Fibroblast of skin of back (primary cell): ENCODE measurements at places on chromosomes 6 and 20.

DNA sequence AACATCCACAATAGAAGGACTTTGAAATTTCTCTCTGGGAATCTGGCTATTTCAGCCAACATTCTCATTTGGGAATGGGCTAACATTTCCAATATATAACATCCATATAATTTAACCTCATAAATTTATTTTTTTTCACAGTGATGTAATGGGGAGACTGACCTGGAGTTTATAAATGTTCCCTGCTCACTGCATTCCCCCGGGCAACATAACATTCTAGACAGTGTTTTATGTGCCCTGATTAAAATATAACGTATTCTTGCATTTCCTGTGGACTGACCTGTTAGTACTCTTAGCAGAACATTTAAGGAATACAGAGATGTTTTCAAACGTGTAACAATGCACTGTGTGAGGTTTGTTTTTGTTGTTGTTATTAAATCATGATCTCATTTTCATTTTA is 20.9 kb downstream of the TSHZ2 start:
- no peak for DNase-seq

- DNase-seq, result no peak
Measured at GRCh38 chr20:14691994-14692393, 354.6 kb upstream of the FLRT3 start.

GRCh38 chr20:62235001-62235776 is 3.1 kb upstream of the OSBPL2 start:
- DNase-seq, result no peak

DNA sequence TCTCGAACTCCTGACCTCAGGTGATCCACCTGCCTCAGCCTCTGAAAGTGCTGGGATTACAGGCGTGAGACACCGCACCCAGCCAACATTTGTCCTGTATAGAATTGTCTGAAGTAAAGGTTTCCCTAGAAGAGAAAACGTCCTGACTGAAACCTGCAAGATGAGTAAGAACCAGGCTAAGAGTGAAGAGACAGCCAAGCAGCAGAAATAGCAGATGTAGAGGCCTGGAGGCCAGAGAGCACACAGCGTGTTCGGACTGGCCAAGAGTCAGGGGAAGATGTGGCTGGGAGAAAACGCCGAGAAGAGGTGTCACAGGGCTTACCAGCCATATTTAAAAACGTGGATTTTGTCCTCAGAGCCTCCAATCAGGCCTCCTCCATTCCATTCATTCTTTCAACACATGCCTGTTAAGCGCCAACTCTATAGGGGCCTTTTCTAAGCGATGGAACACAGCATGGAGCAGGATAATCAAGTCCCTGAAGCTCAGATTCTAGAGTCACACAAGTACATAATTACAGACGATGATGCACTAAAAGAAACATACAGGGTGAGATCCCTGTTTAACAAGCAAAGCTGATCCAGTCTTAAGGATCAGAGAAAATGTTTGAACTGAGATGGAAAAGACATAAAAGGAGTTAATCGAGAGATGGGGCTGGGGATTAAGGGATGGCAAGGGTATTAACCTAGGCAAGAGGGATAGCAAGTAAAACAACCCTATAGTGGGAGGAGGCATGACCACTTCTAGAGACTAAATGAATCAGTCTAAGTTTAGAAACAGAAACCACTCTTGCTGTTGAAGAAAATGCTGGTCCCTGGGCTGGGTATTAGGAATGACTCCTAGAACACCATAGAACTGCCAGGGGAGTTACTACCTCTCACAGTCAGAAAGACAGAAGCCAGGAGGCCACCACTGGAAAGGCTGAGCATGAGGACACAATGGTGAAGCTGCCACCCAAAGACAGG is 4.8 kb downstream of the ZCCHC3 start:
- no peak for DNase-seq

GRCh38 chr6:44007818-44008621 is 119.2 kb downstream of the MRPL14 start:
- DNase-seq, result no peak

GRCh38 chr20:62308102-62308822 is 5.5 kb downstream of the ADRM1 start:
- no peak for DNase-seq

DNA sequence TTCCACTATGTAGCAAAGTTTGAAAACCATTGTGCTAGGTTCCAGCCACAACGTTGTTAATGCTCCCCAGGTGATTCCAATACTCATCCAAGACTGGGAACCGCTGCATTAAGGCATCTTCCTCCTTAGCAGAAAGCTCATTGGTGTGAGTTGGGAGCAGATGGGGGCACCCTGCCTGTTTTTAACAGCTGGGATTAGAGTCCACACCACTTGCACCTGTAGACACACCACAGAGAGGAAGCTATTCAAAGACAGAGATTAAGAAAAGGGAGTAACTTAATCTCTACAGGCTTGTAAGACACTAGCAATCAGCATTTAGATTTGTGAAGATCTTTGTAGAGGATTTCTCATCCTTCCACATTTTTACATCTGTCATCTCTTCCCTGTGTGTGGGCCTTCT is 333.9 kb upstream of the SOX4 start:
- no peak for DNase-seq

GRCh38 chr6:24428615-24429014 is 25.9 kb downstream of the MRS2 start:
- peak; percentile 57 for DNase-seq

DNA sequence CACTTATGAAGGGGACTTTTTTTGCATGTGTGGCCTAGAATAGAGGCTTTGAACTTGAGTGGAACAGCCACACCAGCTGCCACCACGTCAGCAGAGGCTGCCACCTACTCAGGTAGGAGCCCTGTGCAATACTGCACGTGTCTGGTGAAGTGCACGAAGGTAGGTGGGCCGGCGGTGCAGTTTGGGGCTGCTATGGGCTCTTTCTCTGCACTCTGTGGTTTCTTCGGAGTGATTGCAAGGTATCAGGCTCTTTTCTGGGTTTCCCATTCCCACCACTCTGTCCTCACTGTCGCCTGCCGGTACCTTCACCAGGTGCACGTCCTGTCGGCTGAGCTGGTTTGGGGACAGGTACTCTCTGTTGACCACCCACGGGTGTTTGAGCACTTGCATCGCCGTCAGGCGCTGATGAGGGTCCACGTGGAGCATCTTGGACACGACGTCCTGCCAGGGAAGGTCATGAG is 30.8 kb upstream of the MPC1 start:
- no peak for DNase-seq

- DNase-seq, result peak; percentile 96
Measured at GRCh38 chr6:37134036-37134395, 35.9 kb upstream of the PIM1 start.

GRCh38 chr6:114718186-114718585 is 375.4 kb upstream of the HS3ST5 start:
- no peak for DNase-seq

DNA sequence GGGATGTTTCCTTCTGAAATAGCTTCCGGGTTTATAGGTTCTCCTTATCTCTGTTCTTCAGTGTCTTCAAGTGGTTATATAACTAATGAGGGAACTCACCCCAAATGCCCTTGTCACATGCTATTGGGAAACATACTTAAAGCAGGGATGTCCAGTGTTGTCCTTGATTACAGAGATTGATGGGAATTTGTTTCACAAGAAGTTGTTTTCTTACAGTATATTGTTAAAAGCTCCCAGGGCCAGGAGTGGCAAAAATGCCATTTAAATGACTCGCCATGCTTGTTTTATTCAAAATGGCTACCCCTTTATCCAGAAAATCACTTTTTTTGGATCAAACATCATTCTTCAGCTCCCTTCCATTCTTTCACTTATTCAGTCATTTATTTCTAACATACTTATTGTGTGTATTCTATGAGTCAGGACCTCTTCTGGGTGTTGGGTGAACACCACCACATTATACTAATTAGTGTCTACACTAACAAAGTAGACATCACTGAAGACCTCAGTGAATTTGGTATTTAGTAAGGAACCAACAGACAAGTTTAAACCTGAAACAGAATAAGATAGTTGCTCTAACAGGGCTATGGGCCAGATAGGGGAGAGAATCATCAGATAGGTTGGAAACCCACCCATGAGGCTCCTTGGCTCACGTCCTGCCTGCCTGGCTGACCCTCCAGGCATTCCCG is 791.1 kb downstream of the MAFB start:
- peak; percentile 83 for DNase-seq

GRCh38 chr6:52552278-52552643 is 24.6 kb downstream of the TRAM2 start:
- no peak for DNase-seq

GRCh38 chr6:109052018-109052651 is 42.5 kb downstream of the SESN1 start:
- DNase-seq, result no peak

DNA sequence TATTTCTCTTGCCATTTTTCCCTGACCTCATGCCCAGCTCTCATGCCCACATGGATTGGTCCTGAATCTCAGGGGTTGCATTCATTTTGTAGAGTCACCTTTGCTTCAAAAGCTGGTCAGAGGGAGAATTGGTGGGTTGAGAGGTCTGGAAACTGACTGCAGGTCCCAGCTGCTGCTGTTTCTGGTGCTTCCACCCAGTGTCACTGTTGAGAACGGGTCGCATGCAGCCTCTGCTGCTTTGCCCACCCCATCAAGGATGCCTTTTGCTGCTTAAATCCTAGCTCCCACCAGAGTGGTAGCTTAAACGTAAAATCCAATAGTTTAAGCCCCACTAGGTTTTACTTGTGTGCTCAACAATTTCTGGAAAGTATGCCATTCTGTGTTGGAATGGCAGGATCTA is 211.4 kb upstream of the TSHZ2 start:
- no peak for DNase-seq

- DNase-seq, result peak; percentile 70
Measured at GRCh38 chr6:124868481-124868880, 93.8 kb upstream of the RNF217 start.

- DNase-seq, result peak; percentile 48
Measured at GRCh38 chr6:105941621-105942412, 144.3 kb upstream of the PRDM1 start.

- DNase-seq, result no peak
Measured at GRCh38 chr6:93177438-93177837, 241.9 kb downstream of the EPHA7 start.

GRCh38 chr6:114955363-114955762 is 612.5 kb upstream of the HS3ST5 start:
- no peak for DNase-seq

DNA sequence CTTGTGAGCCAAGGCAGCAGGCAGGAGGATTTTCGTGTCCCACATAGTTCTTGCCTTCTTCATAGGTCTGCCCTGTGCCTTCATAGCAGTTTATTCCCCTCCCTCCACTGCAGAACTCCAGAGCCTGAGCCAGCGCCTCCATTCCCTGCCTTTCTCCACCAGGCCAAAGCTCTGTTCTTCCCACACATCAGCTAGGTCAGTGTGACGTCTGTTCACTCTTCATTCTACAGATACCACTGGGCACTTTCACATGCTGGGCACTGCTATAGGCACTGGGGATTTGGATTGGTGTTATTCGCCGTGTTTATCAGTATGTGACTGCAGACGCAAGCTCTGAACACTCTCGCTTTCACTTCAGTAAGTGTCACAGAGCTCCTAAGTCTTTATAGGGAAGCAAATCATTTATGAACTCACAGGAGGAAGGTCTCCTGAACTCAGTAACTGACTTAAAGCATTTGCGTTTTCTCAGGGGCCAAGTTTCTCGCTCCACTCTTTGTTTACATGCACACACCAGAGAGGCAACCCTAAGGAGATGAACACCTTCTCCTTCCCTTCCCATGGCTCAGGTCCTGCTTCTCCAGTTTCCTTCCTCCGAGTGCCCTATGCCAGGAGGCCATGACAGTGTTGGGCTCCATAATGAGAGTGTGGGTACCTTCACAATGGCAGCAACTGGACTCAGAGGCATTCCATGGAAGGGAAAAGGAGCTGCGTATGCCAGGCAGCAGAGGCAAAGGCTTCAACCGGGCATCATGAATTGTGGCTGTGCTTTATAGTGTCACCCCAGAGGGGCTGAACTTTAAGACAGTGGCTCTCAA is 6.3 kb upstream of the APMAP start:
- no peak for DNase-seq

GRCh38 chr6:10561611-10562199 is 40.6 kb downstream of the GCNT2 start:
- no peak for DNase-seq

DNA sequence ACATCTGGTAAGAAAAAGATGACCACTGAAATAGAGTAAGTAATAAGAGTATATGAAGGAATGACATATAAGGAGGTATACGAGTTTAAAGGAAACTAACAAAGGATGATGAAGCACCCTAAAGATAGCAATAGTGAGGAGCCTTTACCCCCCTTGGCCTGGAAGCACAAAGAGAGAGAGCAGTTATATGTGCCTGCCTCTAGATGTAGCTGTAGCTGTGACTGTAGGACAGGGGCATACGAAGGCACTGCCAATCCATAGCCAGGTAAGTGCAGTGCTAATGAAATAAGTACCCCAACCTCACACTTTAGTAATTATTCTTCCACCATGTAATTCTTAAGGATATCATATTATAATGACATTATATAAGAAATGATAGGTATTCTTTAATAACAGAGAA is 90.1 kb upstream of the FKBP1C start:
- DNase-seq, result no peak

GRCh38 chr6:57262901-57263694 is 41.0 kb upstream of the RAB23 start:
- peak; percentile 96 for DNase-seq

DNA sequence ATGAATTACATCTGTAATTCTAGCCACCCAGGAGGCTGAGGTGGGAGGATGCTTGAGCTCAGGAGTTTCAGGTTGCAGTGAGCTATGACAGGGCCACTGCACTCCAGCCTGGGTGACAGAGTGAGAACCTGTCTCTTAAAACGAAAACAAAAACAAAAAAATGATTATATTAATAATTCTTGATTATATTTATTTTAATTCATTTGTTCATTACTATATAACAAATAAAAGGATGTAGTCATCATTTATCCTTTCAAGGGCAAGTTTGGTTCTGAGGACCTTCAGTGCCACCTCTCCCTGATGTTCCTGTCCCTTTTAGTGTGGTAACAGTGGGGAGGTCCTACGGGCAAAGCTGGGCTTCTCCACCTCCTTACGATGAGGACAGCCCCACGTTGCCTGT is 167.1 kb upstream of the SCGN start:
- no peak for DNase-seq

DNA sequence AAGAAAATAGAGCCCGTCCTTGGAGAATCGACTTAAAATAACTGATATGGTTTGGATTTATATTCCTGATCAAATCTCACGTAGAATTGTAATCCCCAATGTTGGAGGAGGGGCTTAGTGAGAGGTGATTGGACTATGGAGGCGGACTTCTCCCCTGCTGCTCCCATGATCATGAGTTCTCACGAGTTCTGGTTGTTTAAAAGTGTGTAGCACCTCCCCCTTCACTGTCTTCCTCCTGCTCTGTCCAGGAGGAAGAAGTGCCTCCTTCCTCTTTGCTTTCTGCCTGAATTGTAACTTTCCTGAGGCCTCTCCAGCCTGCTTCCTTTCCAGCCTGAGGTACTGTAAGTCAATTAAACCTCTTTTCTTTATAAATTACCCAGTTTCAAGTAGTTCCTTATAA is 529.2 kb downstream of the HAO1 start:
- DNase-seq, result no peak
